ENCODE measurements at places on chromosomes 7 and 10.

DNA sequence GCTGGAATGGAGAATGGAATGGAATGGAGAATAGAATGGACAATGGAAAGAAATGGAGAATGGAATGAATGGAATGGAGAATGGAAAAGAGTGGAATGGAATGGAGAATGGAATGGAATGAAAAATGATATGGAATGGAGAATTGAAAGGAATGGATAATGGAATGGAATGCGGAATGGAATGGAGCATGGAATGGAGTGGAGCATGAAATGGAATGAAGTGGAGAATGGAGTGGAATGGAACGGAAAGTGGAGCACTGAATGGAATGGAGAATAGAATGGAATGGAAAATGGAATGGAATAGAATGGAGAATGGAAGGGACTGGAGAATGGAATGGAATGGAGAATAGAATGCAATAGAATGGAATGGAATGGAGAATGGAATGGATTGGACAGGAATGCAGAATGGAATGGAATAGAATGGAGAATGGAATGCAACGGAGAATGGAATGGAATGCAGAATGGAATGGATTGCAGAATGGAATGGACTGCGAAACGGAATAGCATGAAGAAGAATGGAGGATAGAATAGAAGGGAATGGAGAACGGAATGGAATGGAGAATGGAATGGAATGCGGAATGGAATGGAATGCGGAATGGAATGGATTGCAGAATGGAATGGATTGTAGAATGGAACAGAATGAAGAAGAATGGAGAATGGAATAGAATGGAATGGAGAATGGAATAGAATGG lies 89.4 kb downstream of the NSUN6 start:
- H3K36me3 ChIP-seq = peaks cover 59% of the 10 kb centered on the region
- H3K4me1 ChIP-seq = no peaks in the 10 kb centered on the region
- H3K27ac ChIP-seq = no peak overlapping the region
- H3K4me3 ChIP-seq = no peak overlapping the region

DNA sequence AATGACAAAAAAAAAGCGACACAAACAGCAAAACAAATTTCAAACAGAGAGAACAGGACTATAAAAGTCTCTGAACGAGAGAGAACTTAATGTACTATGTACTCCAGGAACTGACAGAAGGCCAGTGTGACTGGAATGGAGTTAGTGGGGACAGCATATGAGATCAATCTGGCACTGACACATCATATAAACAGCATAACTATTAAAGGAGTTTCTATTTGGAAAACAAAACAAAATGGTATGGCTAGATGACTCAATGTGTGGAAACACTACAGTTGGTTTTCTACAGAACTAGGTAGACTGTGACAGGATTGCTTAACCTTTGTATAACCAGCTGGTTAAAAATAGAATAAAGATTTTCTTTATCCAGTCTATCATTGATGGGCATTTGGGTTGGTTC lies 232.9 kb upstream of the KAT6B start:
- H3K36me3 ChIP-seq = no peaks in the 10 kb centered on the region
- no peaks in the 10 kb centered on the region for H3K27me3 ChIP-seq
- H3K27ac ChIP-seq = no peak overlapping the region
- peaks cover 13% of the 10 kb centered on the region for H3K4me1 ChIP-seq

DNA sequence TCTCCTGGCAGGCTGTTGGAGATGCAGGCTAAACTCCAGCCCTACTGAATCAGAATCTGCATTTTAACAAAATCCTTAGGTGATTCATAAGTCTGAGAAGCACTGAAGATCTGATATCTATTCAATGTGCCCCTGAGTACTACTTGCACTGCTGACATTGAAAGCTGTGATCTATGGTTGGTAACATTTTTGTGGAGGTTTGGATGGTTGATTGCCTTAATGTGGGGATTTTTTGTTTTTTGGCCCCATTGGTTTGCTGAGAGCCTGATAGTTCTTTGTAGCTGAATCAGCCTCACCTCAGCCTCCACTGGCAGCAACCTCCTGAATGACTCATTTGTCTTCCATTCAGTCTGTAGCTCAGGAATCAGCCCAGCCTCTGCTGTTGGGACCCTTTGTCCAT lies 14.7 kb upstream of the LRRN3 start:
- no peak overlapping the region for H3K27ac ChIP-seq
- no peaks in the 10 kb centered on the region for H3K27me3 ChIP-seq
- DNase-seq = no peak
- H3K4me1 ChIP-seq = peaks cover 34% of the 10 kb centered on the region
- H3K4me3 ChIP-seq = no peak overlapping the region
- no peaks in the 10 kb centered on the region for H3K36me3 ChIP-seq

- no peaks in the 10 kb centered on the region for H3K36me3 ChIP-seq
- H3K27me3 ChIP-seq = peaks cover 31% of the 10 kb centered on the region
- H3K4me3 ChIP-seq = no peak overlapping the region
- no peak for DNase-seq
- H3K4me1 ChIP-seq = no peaks in the 10 kb centered on the region
Observed at GRCh38 chr10:131647789-131648188, 253.0 kb upstream of the PPP2R2D start.

GRCh38 chr10:27558612-27559020 lies 54.5 kb downstream of the RAB18 start:
- no peaks in the 10 kb centered on the region for H3K27me3 ChIP-seq
- H3K27ac ChIP-seq = no peak overlapping the region
- DNase-seq = peak; percentile 33
- no peak overlapping the region for H3K4me3 ChIP-seq
- H3K4me1 ChIP-seq = no peaks in the 10 kb centered on the region

DNA sequence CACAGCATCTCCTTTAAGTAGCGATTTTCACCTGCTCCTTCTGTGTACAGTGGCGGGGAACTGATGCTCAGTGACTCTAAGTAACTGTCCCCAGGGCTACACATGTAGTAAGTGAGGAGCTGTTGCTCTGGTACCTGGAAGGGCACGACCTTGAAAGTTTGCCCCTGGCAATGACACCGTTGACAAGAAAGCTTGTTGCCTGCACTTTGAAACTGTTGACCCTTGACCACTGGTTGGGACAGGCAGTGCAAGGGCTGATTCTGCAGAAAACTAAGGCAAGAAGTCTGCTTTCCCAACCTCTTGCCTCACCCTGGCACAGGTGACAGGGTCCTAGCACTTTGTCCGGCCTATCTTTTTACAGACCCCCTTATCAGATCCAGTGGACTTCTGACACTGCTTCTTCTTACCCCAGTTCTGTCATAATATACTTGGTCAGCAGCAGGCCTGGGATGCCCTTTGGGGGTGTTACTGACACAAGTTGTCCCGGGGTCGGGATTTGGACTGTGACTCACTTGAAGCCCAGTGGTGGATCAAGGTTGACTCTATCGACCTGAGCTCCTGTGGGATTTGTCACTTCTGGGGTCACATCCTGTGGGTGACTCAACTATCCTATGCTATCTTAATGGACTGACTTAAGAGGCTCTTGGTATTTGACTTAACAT lies 5.8 kb downstream of the ACSL5 start:
- peaks cover 11% of the 10 kb centered on the region for H3K36me3 ChIP-seq
- H3K27ac ChIP-seq = no peak overlapping the region
- H3K4me1 ChIP-seq = peaks cover 19% of the 10 kb centered on the region
- H3K27me3 ChIP-seq = no peaks in the 10 kb centered on the region
- DNase-seq = no peak
- no peak overlapping the region for H3K4me3 ChIP-seq

DNA sequence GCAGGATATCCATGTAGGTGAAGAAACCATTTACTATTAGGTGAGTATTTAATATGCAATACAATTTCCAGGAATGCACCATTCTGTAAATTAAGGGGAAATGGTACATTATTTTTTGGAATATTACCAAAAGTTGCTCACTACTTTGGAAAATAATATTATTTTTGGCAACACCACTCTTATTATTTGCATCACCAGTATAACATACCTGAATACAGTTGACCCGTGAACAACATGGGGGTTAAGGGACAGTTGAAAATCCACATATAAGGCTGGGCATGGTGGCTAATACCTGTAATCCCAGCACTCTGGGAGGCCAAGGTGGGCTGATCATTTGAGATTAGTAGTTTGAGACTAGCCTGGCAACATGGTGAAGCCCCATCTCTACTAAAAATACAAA lies 21.2 kb upstream of the FHIP2A start:
- no peak overlapping the region for H3K4me3 ChIP-seq
- no peaks in the 10 kb centered on the region for H3K27me3 ChIP-seq
- H3K36me3 ChIP-seq = no peaks in the 10 kb centered on the region
- no peak for DNase-seq
- H3K27ac ChIP-seq = peak overlapping the region; percentile 70
- H3K4me1 ChIP-seq = peaks cover 25% of the 10 kb centered on the region

GRCh38 chr7:127713758-127714157 lies 61.8 kb downstream of the SND1 start:
- DNase-seq = no peak
- H3K27me3 ChIP-seq = no peaks in the 10 kb centered on the region
- peaks cover 12% of the 10 kb centered on the region for H3K36me3 ChIP-seq
- H3K27ac ChIP-seq = no peak overlapping the region
- no peak overlapping the region for H3K4me3 ChIP-seq

GRCh38 chr7:156616269-156617202 lies 24.0 kb upstream of the RNF32 start:
- no peak overlapping the region for H3K27ac ChIP-seq
- no peaks in the 10 kb centered on the region for H3K36me3 ChIP-seq

GRCh38 chr7:158281441-158281840 lies 306.2 kb downstream of the PTPRN2 start:
- no peaks in the 10 kb centered on the region for H3K36me3 ChIP-seq
- no peak overlapping the region for H3K27ac ChIP-seq
- H3K4me3 ChIP-seq = no peak overlapping the region
